ENCODE measurements at places on chromosomes 1 and 21.

DNA sequence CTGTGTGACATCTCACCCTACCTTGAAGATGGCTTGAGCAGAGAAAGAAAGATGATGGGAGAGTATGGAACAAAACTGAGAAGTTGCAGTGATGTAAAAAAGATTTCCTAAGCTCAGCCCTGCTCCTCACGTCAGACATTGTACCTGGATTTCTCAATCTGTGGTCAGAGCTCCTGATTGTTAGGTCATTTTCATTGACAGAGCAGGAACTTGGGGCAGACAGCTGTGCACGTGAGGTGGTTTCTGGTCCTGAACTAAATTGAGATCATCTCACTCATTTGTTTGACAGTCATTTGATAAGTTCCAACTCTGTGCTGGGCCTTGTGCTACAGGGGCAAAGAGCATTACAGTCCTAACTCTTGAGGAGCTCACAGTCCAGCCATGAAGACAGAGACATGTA, 10.2 kb downstream of the TRAF3IP3 start:
- peaks cover 18% of the 10 kb centered on the region for H3K27me3 ChIP-seq
- H3K36me3 ChIP-seq, result no peaks in the 10 kb centered on the region
- DNase-seq, result no peak
- no peak overlapping the region for H3K4me3 ChIP-seq
- no peaks in the 10 kb centered on the region for H3K4me1 ChIP-seq

- H3K4me1 ChIP-seq, result no peaks in the 10 kb centered on the region
- DNase-seq, result no peak
- H3K27me3 ChIP-seq, result no peaks in the 10 kb centered on the region
- H3K36me3 ChIP-seq, result no peaks in the 10 kb centered on the region
- no peak overlapping the region for H3K4me3 ChIP-seq
Observed at GRCh38 chr1:103371234-103371633, 154.3 kb upstream of the RNPC3 start.

GRCh38 chr21:28922368-28922767, 70.3 kb downstream of the LTN1 start:
- H3K36me3 ChIP-seq, result peaks cover 16% of the 10 kb centered on the region
- H3K4me1 ChIP-seq, result peaks cover 27% of the 10 kb centered on the region
- no peak for DNase-seq
- H3K27me3 ChIP-seq, result no peaks in the 10 kb centered on the region
- no peak overlapping the region for H3K4me3 ChIP-seq

DNA sequence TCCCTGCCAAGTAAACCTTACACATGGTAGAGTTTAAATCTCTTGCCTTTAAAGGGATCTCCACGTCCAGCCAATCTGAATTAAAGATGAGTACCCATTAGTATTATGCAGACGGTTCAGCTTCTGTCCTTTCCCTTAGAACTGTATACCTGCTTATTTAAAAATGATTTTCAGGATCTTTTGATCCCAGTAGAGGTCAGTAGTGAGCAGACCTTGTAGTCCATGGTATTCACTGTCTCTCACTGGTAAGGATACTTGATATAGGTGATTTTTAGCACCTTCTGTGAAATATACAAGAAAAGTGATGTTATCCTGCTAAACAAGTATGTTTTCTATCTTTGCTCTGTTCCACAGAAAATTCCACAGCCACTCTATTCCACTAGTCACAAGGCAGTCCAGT, 1211.6 kb upstream of the ADGRL4 start:
- peaks cover 6% of the 10 kb centered on the region for H3K4me1 ChIP-seq
- no peak overlapping the region for H3K27ac ChIP-seq
- no peak for DNase-seq
- H3K27me3 ChIP-seq, result no peaks in the 10 kb centered on the region
- H3K36me3 ChIP-seq, result no peaks in the 10 kb centered on the region
- no peak overlapping the region for H3K4me3 ChIP-seq

GRCh38 chr1:13664451-13664850, 35.5 kb upstream of the PRDM2 start:
- no peak overlapping the region for H3K27ac ChIP-seq
- no peak for DNase-seq
- no peaks in the 10 kb centered on the region for H3K36me3 ChIP-seq
